ENCODE measurements at places on chromosomes 16 and 17. TPM values are rescaled to one million over a fixed set of nuclear protein-coding genes. Genes with fewer than 3 reads are reported as not detected.

The HOXB9 gene
- not detected for total RNA-seq

The FNDC8 gene
- not detected for total RNA-seq

The CDR2L gene
- 36.7 TPM for total RNA-seq

The CSH2 gene
- total RNA-seq: not detected

The ESRP2 gene
- total RNA-seq: 0.46 TPM

The NRN1L gene
- total RNA-seq: not detected

The CACNG3 gene
- not detected for total RNA-seq

The EVPLL gene
- not detected for total RNA-seq

The CSH1 gene
- total RNA-seq: not detected

The HS3ST3A1 gene
- 5.7 TPM for total RNA-seq

The LGALS9 gene
- 20.9 TPM for total RNA-seq

The CCNF gene
- 1.2 TPM for total RNA-seq

The TBX6 gene
- 0.42 TPM for total RNA-seq

The SENP3 gene
- total RNA-seq: 73.9 TPM

The GLTPD2 gene
- not detected for total RNA-seq

The SLC35G3 gene
- not detected for total RNA-seq

The PYY gene
- not detected for total RNA-seq

The HSD17B1 gene
- total RNA-seq: 2.5 TPM

The FBXW10B gene
- total RNA-seq: not detected

All from esophagus muscularis mucosa (tissue), 4 donors.